PC-3 (cell line): ENCODE measurements at places on chromosomes 5 and 9. TPM values are rescaled to one million over a fixed set of nuclear protein-coding genes. Genes with fewer than 3 reads are reported as not detected.

HEXB gene
- total RNA-seq = 91.5 and 131 TPM in 2 replicates

DNA sequence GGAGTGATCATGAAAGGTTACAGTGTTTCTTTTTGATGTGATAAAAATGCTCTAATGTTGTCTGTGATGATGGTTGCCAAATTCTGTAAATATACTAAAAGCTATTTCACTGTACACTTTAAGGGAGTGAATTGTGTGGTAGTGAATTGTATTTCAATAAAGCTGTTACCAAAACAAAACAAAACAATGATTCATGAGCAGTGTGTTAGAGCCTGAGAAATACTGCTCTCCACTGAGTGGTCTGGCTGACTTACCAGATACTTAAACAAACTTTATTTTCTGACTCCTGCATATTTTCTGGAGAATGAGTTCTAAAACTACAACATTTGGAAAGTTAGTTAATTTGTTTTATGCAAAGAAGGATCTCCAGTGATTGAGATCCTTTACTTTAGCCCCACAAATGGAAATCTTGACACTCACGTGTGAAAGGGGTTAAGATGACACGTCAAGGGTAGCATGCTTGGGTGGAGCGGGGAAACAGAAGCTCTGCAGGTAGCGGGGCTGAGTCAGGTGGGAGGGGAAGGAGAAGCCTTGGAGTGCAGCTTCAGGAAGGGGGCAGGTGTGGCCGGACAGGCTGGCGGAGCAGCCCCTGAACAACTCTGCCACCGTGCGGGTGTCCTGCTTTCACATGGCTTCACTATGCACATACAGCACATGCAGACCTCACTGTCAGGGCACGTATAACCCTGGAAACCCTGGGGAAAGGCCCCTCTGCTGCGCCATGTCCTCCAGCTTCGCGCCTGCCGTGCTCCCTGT lies 256.7 kb downstream of the IRX1 start:
- no peak for DNase-seq

DNA sequence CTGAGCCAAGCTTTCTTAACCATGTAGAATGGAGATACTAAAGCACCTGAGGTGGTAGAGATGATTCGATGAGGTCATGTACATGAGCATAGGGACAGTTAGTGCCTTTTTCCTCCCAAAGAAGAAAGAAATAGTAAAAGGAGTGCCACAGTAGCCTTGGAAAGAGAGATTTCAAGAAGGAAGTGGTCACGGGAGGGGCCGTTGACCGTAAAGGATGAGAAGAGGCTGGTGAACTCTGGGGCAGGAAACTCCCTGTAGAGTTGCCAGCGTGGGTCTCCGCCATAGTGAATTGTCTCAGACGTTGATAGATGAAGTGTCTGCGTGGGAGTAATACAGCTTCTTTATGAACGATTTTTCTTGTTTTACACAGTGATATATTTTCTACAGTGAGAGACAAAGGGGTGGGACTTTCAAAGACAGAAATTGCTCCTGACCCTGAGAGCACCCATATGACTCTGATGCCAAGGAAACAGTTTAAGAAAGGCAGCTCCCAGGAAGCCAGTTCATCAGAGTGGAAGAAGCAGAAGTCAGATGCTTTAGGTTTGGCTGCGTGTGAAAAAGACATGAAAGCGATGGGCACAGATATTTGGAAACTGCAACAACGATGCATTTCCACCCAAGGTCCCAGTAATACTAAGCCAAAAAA lies 41.3 kb downstream of the UGCG start:
- no peak for DNase-seq

DNA sequence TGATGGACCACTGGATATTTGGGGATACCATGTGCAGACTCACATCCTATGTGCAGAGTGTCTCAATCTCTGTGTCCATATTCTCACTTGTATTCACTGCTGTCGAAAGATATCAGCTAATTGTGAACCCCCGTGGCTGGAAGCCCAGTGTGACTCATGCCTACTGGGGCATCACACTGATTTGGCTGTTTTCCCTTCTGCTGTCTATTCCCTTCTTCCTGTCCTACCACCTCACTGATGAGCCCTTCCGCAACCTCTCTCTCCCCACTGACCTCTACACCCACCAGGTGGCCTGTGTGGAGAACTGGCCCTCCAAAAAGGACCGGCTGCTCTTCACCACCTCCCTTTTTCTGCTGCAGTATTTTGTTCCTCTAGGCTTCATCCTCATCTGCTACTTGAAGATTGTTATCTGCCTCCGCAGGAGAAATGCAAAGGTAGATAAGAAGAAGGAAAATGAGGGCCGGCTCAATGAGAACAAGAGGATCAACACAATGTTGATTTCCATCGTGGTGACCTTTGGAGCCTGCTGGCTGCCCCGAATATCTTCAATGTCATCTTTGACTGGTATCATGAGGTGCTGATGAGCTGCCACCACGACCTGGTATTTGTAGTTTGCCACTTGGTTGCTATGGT lies 54.5 kb upstream of the HNRNPA0 start:
- no peak for DNase-seq

DNA sequence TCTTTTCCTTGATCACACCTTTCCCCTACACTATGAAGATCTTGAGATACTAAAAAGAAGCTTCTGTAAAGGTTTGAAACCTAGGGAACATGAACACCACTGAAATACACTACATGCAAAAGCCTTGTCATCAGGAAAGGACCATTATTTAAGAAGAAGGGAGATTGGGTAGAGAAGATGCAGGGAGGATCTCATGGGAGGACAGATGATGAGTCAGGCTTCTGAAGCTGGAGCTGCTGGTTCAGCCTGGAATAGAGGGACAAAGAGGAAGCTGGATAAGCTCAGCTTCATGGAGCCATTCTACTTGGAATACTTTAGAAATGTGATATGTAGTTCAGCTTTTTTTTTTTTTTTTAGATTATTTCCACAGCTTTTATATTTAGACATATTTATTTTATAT lies 169.8 kb downstream of the MAN2A1 start:
- no peak for DNase-seq
